ENCODE measurements at places on chromosomes 6 and 20.

DNA sequence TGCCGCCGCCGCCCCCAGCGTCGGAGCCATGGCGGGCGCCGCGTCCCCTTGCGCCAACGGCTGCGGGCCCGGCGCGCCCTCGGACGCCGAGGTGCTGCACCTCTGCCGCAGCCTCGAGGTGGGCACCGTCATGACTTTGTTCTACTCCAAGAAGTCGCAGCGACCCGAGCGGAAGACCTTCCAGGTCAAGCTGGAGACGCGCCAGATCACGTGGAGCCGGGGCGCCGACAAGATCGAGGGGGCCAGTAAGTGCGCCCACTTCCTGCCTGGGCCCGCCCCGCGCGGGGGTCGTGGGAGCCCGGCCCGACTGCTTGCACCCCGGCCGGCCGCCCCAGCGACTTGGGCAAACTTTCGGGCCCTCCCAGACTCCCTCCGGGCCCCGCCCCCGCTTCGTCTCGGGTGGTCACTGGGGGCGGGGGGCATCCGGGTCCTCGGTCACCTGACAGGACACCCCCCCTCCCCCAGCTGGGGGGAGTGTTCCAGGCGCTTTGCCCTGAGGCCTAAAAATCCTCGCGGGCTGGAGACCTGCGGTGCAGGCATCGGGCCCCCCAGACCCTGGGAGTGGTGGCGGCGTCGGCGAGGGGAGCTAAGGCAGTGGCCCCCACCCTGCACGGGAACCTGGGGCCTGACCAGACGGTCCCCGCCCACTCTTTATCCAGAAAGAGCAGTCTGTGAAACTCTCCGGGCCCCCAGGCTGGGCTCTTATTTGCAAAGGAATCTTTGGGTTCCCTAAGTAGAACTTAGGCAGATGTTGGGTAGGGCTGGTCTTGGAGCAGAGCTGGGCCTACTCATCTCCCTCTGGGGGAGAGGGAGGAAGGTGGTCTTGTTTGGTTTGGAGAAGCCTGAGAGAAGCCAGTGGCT is 501 bp downstream of the PLCG1 start:
- peak; percentile 71 for DNase-seq

GRCh38 chr6:28337121-28337520 is 1.2 kb upstream of the ZSCAN31 start:
- no peak for DNase-seq

DNA sequence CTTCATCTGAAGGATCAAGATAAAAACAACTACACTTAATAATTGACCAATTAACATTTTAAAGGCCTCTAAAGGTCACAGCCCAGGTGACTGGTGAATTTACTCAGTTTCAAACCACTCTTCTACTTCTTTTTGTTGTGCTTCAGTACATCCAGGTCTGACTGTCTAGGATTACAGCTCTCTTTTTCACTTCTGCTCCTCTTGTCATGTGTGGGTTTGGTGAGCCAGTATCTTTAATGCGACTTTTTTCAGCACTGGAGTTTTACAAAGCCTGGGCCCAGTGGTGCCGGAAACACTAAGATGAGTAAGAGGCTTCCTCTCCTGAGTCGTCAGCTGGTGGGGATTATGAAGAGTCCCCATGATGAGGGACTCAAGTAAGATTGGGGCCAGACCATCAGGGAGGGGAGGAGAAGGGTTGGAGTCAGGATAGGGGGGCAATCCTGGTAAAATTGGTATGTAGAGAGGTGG is 27.0 kb downstream of the HECA start:
- DNase-seq = peak; percentile 83

- DNase-seq = no peak
Measured at GRCh38 chr6:45668705-45669104, 291.0 kb upstream of the SUPT3H start.

- no peak for DNase-seq
Measured at GRCh38 chr6:154502553-154502952, 7.9 kb downstream of the CNKSR3 start.

DNA sequence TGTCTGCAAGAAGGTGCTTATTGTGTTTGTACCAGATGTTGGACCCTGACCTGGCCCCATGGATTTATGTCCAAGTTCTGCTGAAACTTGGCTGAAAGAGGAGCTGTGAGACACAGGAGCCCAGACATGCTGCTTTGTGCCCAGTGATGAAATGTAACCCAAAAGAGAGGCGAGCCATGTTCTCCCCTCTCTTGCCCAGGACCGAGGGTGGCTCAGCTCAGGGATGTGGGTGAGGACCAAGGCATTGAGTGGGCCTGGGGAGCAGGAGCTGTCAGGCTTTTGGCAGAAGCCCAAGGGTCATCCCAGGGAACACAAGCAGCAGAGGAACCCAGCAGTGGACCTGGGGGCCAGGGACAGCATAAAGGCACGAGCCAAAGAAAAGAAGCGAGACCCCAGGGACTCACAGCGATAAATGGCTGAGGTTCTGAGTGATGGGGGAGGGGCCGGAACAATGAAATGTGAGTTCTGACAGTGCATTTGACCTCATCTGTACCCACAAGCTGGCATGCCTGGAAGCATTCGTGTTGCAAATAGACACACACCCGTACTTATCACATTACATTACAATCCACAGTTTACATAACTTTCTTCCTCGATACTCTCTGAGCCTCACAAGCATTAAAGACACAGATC is 363.4 kb upstream of the JARID2 start:
- DNase-seq = no peak

DNA sequence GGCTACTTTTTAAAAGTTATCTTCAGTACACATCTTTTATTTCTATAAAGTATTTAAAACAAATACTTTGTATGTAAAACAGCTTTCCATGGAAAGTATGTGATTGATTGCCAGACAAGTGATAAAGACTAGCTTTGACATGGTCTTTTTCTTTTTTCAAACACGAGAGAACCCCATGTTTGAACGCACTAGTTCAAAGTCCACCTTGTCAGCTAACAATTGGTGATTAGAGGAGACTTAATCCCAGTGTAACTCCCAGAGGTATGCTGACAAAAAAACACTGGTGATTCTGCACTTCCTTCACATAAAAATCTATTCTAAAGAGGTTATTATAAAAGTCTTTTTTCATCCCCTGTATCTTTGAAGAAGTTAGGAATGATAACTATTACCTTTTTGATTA is 438.1 kb downstream of the GJA1 start:
- no peak for DNase-seq

- DNase-seq = no peak
Measured at GRCh38 chr6:37702314-37702713, 4.6 kb upstream of the MDGA1 start.

- DNase-seq = no peak
Measured at GRCh38 chr6:54646069-54646950, 200.3 kb upstream of the FAM83B start.

GRCh38 chr6:156686301-156686994 is 90.7 kb upstream of the ARID1B start:
- DNase-seq = no peak
